ENCODE measurements at places on chromosomes 1 and 21. TPM values are rescaled to one million over a fixed set of nuclear protein-coding genes. Genes with fewer than 3 reads are reported as not detected.

DNA sequence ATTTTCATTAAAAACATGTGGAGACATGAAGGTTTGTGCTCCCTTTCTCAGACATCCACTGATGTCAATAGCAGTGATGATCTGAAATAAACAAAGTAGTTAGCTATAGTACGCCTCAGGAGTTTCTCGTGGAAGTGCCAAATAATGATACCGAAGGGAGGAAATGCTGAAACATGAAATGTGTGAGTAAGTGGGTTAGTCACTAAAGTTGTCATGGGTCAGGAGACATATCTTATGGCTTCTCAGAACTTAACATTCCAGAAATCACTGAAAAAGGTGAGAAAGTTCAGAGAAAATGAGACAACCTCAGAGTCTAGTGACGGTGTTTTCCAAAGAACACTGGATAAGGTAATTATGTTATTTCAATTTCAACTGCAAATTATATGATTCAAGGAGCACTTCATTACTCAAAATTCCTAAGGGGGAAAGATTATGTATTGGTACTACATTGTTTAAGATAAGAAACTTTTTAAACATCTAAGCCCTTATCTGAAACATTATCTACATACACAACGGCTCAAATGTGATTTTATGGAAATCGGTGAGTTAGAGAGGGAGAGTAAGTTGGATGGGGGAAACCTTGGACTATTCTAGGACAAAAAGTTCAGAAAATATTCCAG is 20.6 kb downstream of the NIBAN1 start:
- no peak for DNase-seq
- H3K27me3 ChIP-seq: no peaks in the 10 kb centered on the region
- H3K4me3 ChIP-seq: no peak overlapping the region
- H3K27ac ChIP-seq: peak overlapping the region; percentile 16

PRELP gene
- 0.84 TPM for total RNA-seq

- H3K36me3 ChIP-seq: no peaks in the 10 kb centered on the region
- H3K4me1 ChIP-seq: peaks cover 5% of the 10 kb centered on the region
- H3K27ac ChIP-seq: no peak overlapping the region
- no peak for DNase-seq
These were observed 44.9 kb downstream of the ACOT7 start for GRCh38 chr1:6348511-6349191.

GRCh38 chr21:44983421-44984206 is 43.8 kb downstream of the SLX9 start:
- no peaks in the 10 kb centered on the region for H3K27me3 ChIP-seq
- H3K4me1 ChIP-seq: peaks cover 25% of the 10 kb centered on the region
- H3K4me3 ChIP-seq: no peak overlapping the region
- no peaks in the 10 kb centered on the region for H3K36me3 ChIP-seq
- DNase-seq: no peak
- peak overlapping the region; percentile 89 for H3K27ac ChIP-seq

DNA sequence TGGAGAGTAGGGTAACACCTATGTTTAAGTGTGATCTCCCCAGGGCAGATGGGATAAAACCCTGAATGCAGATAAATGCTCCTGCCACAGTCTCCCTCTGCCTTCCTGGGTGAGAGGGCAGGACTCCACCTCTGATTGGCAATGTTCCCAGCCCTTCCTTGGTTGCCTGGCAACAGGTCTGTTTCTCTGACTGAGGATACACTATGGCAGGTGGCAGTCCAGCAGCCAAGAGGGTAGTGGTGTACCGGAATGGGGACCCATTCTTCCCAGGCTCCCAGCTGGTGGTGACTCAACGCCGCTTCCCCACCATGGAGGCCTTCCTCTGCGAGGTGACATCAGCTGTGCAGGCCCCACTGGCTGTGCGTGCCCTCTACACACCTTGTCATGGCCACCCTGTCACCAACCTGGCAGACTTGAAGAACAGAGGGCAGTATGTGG is at the start of gene DCDC2B:
Gene DCDC2B, plus strand, starts transcription at position 199 of the 438 bp plus-strand sequence. Its CDS starts 5 bp downstream, at position 204.
- peak; percentile 53 for DNase-seq
- no peaks in the 10 kb centered on the region for H3K36me3 ChIP-seq
- H3K4me1 ChIP-seq: no peaks in the 10 kb centered on the region
- no peak within 1 kb of the TSS for H3K27ac ChIP-seq

PLA2G2D gene
- total RNA-seq: not detected

DNA sequence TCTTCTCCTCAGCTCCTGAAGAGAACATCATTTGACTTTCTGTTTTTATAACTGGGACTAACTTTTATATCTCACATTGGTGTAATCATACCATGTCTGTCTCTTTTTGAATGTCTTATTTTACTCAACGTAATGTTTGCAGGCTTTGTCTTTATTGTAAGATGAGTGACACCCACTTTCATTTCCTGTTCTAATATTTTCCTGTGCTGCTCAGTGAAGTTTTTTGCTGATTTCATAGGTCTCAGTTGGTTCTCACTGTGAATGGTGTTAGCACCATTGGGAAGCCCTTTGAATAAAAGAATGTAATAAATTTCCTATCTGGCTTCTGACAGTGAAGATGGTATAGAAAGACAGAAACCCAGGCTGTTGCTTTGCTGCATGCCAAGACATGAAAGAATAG is 84.0 kb downstream of the RAVER2 start:
- no peaks in the 10 kb centered on the region for H3K36me3 ChIP-seq
- H3K27me3 ChIP-seq: no peaks in the 10 kb centered on the region
- no peak for DNase-seq
- no peak overlapping the region for H3K4me3 ChIP-seq
- peaks cover 3% of the 10 kb centered on the region for H3K4me1 ChIP-seq
- no peak overlapping the region for H3K27ac ChIP-seq

DNA sequence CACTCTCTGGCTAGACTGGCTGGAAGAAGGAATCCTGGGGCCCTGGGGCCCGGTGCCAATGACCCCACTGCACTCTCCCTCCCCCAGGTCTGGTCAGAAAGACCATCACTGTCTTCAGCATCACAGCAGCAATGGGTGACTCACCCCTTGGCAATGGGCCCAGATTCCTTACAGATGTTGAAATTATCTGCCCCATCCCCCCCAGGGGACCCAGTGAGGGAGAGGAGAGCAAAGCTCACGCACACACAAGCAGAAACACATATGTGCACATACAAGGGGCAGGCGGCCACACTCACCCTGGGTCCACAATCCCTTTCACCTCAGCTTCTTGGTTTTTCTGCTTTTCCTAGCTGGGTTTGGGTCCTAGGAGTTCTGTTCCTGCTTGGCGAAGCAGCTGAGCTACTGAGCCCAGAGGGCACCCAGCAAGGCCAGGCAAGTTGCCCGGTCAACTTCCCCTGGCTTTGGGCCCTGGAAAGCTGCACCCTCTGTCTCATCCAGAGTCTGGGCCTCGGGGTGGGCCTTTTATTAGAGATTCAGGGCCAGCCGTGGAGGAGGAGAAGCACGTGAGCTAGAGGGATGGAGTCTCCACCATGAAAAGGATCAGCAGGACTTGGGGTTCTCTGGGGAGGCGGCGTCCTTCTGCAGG is 2.6 kb downstream of the COL16A1 start:
- no peaks in the 10 kb centered on the region for H3K27me3 ChIP-seq
- no peak overlapping the region for H3K4me3 ChIP-seq
- peak; percentile 96 for DNase-seq

- H3K36me3 ChIP-seq: no peaks in the 10 kb centered on the region
- no peak for DNase-seq
- no peaks in the 10 kb centered on the region for H3K27me3 ChIP-seq
- H3K4me3 ChIP-seq: no peak overlapping the region
- H3K27ac ChIP-seq: no peak overlapping the region
These were observed 3.7 kb downstream of the FASLG start for GRCh38 chr1:172662464-172663109.

TAS1R1 gene
- not detected for total RNA-seq

DNA sequence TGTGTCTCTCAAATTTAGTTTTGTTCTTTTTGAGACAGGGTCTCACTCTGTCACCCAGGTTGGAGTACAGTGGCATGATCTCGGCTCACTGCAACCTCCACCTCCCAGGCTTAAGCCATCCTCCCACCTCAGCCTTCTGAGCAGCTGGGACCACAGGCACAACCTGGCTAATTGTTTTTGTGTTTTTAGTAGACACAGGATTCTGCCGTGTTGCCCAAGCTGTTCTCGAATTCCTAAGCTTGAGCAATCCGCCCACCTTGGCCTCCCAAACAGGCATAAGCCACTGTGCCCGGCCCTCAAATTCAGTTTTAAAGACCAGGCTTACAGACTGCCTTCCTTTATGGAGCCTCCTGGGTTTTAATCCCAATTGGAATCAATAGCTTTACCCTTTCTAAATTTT is 83.7 kb upstream of the SELENON start:
- H3K36me3 ChIP-seq: no peaks in the 10 kb centered on the region
- DNase-seq: no peak
- H3K27ac ChIP-seq: no peak overlapping the region
- no peak overlapping the region for H3K4me3 ChIP-seq

GRCh38 chr1:161834967-161835550 is 68.9 kb downstream of the ATF6 start:
- no peaks in the 10 kb centered on the region for H3K36me3 ChIP-seq
- no peak for DNase-seq
- no peaks in the 10 kb centered on the region for H3K27me3 ChIP-seq
- no peak overlapping the region for H3K27ac ChIP-seq
- no peaks in the 10 kb centered on the region for H3K4me1 ChIP-seq

- no peaks in the 10 kb centered on the region for H3K36me3 ChIP-seq
- no peaks in the 10 kb centered on the region for H3K27me3 ChIP-seq
- H3K27ac ChIP-seq: no peak overlapping the region
- H3K4me3 ChIP-seq: no peak overlapping the region
- peak; percentile 14 for DNase-seq
- peaks cover 5% of the 10 kb centered on the region for H3K4me1 ChIP-seq
These were observed 398.1 kb upstream of the LYPLAL1 start for GRCh38 chr1:218775501-218776021.

DNA sequence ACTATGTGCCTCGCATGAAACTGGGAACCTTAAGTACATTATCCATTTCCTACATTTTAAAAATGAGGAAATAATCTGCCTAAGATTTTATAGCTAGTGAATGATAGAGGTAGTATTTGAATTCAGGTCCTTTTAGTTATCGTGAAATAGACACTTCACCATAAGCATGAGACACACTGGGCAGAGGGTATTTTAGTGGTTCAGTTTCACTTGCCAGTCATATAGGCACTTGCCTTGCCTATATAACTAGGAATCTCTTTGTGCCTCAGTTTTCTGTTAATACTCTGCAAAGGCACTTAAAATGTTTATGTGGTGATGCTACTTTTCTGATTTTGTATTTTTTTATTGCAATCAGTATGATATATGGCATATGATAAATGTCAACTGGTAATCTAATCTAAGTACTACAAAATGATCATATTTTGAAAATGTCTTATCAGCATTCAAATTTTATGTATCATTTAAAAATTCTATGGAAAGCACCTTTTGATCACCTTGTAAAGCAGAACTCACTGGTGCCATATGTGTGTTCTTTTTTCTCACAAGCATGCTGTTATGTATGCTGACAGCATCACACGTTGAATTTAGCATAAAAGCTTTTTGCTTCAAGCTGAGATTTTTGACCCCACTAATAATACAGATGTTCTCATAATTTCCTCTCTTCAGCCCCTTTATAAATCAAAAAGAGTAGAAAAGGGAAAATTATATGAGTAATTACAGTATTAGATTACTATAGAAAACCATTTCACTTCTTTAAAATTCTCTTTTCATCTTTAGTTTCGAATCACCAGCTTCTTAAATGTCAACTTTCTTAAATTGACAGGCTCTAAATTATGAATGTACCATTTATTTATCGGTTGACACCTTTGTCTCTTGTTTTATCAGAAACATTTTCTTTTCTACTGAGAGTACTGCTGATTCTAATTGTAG is 52.6 kb downstream of the RPS6KC1 start:
- no peaks in the 10 kb centered on the region for H3K4me1 ChIP-seq
- DNase-seq: no peak
- no peak overlapping the region for H3K4me3 ChIP-seq
- H3K27ac ChIP-seq: no peak overlapping the region

- no peaks in the 10 kb centered on the region for H3K27me3 ChIP-seq
- peaks cover 39% of the 10 kb centered on the region for H3K4me1 ChIP-seq
- DNase-seq: no peak
- no peaks in the 10 kb centered on the region for H3K36me3 ChIP-seq
- no peak overlapping the region for H3K4me3 ChIP-seq
- no peak overlapping the region for H3K27ac ChIP-seq
These were observed 142.9 kb downstream of the SLC45A1 start for GRCh38 chr1:8460784-8461183.

DNA sequence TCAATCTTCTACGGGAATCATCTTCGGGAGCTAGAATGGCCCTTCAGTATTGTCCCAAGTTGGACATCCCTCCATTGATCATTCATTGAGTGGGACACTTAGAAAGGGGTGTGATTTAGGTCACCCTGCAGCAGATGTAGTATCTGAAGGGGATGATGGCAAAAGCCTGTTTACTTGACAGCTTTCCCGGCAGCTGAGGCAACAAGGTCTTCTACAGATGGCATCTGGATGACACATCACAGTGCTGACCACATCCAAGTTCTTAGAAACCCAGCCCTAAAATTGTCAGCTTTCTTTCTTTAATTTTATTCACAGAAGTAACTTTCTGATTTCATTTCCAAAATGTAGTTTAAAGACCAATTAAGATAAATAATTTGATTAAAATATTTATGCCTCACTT is 150.3 kb downstream of the AMY1C start:
- no peaks in the 10 kb centered on the region for H3K27me3 ChIP-seq
- no peaks in the 10 kb centered on the region for H3K36me3 ChIP-seq
- H3K4me1 ChIP-seq: no peaks in the 10 kb centered on the region

GRCh38 chr1:161080441-161081405 is 8.6 kb downstream of the NECTIN4 start:
- DNase-seq: no peak
- no peaks in the 10 kb centered on the region for H3K36me3 ChIP-seq
- H3K4me3 ChIP-seq: no peak overlapping the region
- H3K27me3 ChIP-seq: no peaks in the 10 kb centered on the region

AADACL4 gene
- total RNA-seq: 0.20 TPM

- no peak overlapping the region for H3K4me3 ChIP-seq
- H3K27ac ChIP-seq: no peak overlapping the region
- no peaks in the 10 kb centered on the region for H3K27me3 ChIP-seq
- no peaks in the 10 kb centered on the region for H3K4me1 ChIP-seq
- H3K36me3 ChIP-seq: no peaks in the 10 kb centered on the region
- DNase-seq: no peak
These were observed 35.9 kb downstream of the ST3GAL3 start for GRCh38 chr1:43743206-43743605.

- DNase-seq: no peak
- no peak overlapping the region for H3K4me3 ChIP-seq
- H3K27ac ChIP-seq: no peak overlapping the region
- no peaks in the 10 kb centered on the region for H3K4me1 ChIP-seq
- no peaks in the 10 kb centered on the region for H3K36me3 ChIP-seq
These were observed 166.1 kb downstream of the PLA2G4A start for GRCh38 chr1:186994897-186995296.

- H3K36me3 ChIP-seq: no peaks in the 10 kb centered on the region
- no peaks in the 10 kb centered on the region for H3K4me1 ChIP-seq
- peaks cover 20% of the 10 kb centered on the region for H3K27me3 ChIP-seq
- H3K4me3 ChIP-seq: peak overlapping the region; percentile 39
- DNase-seq: peak; percentile 36
These were observed 604 bp downstream of the FGR start for GRCh38 chr1:27634177-27634984.

- H3K27me3 ChIP-seq: no peaks in the 10 kb centered on the region
- DNase-seq: no peak
- no peaks in the 10 kb centered on the region for H3K4me1 ChIP-seq
- H3K4me3 ChIP-seq: no peak overlapping the region
- H3K36me3 ChIP-seq: no peaks in the 10 kb centered on the region
These were observed 402.6 kb upstream of the NFIA start for GRCh38 chr1:60679524-60680375.

GRCh38 chr1:62282909-62283755 is 36.1 kb downstream of the KANK4 start:
- H3K36me3 ChIP-seq: no peaks in the 10 kb centered on the region
- DNase-seq: no peak
- no peak overlapping the region for H3K4me3 ChIP-seq
